Dorsolateral prefrontal cortex (tissue), 122 donors: ENCODE measurements at places on chromosomes 7 and 10. TPM values are rescaled to one million over a fixed set of nuclear protein-coding genes. Genes with fewer than 3 reads are reported as not detected.

CHCHD2 gene
- total RNA-seq: 317 TPM

NME8 gene
- total RNA-seq: not detected

WNT2 gene
- total RNA-seq: 3.9 TPM

INSYN2A gene
- total RNA-seq: 2.3 TPM

C10orf105 gene
- total RNA-seq: 3.1 TPM

MYH16 gene
- total RNA-seq: not detected

RASSF4 gene
- 112 TPM for total RNA-seq

COL26A1 gene
- 20.6 TPM for total RNA-seq
